Retina (tissue), 1 donor: ENCODE measurements at places on chromosomes 1 and 21.
A peak's percentile ranks its signal among the peaks of the same experiment; 100 is the strongest.

GRCh38 chr1:36580524-36580923, 97.8 kb upstream of the CSF3R start:
- DNase-seq = no peak

DNA sequence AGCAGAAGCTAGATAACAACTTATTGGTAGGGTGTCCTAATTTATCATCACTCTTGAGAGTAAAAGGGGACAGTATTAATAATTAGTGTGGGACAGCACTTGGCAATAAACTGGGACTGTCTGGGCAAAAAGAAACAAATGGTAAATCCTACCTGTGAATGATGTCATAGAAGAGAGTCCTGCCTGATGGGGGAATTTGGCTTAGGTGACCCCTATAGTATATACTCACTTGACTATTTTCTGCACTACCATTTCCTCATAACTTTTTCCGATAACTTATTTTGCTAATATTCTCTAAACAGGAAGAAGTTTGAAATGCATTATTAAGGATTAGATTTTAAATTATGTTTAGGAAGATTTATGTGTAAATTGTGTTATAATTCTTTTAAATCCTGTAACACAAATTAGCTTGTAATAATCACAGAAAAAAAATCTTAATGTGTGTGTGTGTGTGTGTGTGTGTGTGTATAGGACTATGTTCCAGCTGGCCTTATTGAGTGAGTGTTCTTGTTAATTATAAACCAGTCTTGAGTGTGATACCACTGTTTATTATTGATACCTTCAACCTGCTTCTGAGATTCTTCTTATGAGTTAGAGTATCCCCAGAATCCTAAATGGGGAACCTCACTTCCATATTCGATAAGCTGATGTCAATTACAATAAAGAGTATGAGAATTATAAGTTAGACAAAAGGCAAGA, 144.2 kb upstream of the C1orf105 start:
- no peak for DNase-seq

DNA sequence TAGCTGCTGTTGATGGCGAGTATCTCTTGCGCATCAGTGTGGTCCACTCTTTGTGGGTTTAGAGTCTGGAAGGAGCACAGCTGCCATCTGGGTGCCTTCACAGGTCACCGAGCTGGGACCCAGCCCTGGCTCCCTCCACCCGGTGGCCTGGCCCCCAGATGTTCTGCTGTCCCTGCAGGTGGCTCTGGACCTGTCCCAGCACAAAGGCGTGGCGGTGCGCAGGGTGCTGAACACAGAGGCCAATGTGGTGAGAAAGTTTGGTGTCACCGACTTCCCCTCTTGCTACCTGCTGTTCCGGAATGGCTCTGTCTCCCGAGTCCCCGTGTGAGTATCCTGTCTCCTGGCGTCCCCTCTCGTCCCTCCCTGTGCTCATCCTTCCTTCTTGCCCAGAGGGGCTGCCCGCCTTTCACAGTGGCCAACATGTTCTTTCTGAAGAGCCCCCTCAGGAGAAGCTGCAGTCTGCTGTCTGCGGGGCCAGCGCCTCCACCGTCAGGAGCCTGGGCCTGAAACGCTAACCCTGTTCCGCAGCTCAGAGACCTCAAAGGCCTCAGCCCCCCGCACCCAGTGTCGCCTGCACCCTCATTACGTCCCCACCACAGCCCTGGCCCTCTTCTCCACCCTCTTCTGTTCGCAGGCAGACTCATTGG, 27.4 kb downstream of the QSOX1 start:
- peak; percentile 39 for DNase-seq

GRCh38 chr1:36602184-36602583, 119.5 kb upstream of the CSF3R start:
- DNase-seq = no peak

GRCh38 chr21:45078877-45079281, 4.5 kb downstream of the ADARB1 start:
- no peak for DNase-seq

GRCh38 chr1:41880950-41881885, 37.5 kb downstream of the HIVEP3 start:
- no peak for DNase-seq

DNA sequence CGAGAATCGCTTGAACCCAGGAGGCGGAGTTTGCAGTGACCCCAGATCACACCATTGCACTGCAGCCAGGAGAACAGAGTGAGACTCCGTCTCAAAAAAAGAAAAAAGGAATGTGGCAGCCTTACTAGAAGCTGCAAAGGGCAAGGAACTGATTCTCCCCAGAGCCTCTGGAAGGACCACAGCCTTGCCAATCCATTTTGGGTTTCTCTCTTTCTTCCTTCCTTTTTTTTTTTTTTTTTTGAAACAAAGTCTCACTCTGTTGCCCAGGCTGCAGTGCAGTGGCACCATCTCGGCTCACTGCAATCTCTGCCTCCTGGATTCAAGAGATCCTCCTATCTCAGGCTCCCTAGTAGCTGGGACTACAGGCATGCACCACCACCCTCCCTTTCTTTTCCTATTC, 9.9 kb upstream of the IFNGR2 start:
- DNase-seq = no peak

GRCh38 chr1:157001304-157001703, 44.2 kb downstream of the ARHGEF11 start:
- no peak for DNase-seq

GRCh38 chr1:12121212-12122003, 45.4 kb upstream of the TNFRSF1B start:
- no peak for DNase-seq

DNA sequence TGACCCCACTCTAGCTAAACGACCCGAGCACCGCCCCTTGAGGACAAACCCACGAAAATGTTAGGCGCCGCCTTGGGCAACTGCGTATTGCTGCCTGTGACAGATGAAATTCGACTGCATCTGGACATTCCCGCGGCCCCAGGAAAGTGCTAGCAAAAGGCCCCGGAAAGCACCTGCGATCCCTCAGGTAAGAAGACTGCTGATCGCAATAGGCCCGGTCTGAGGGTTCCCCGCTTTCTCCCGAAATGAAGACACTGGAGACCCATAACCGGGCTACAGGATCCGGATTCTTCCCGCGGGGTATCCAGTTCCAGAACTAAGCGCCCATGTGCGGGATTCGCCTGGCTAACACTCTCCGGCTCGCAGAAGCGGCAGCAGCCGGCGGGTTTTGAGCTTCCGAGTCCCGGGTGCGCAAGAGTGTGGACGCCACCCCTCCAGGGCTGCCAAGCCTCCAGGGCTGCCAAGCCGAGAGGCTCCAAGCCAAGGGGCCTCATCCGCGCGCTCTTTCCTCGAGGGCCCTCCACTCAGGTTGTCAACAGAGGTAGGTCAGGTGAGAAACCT, 157.9 kb upstream of the NBPF11 start:
- DNase-seq = peak; percentile 30

GRCh38 chr1:192516776-192517297, 58.7 kb upstream of the RGS1 start:
- peak; percentile 51 for DNase-seq

GRCh38 chr1:109513110-109513710, 3.7 kb upstream of the AMIGO1 start:
- DNase-seq = no peak
